ENCODE measurements at places on chromosomes 4 and X. TPM values are rescaled to one million over a fixed set of nuclear protein-coding genes. Genes with fewer than 3 reads are reported as not detected.

CABS1 gene
- not detected for total RNA-seq

MAGEA12 gene
- total RNA-seq: not detected

AMTN gene
- not detected for total RNA-seq

ODAPH gene
- total RNA-seq: not detected

ADGRG4 gene
- total RNA-seq: 1.2 TPM

All from posterior vena cava (tissue), 2 donors.